ENCODE measurements at places on chromosomes 12 and 14.

- no peak for DNase-seq
Measured at GRCh38 chr12:24360461-24360860, 411.0 kb upstream of the SOX5 start.

DNA sequence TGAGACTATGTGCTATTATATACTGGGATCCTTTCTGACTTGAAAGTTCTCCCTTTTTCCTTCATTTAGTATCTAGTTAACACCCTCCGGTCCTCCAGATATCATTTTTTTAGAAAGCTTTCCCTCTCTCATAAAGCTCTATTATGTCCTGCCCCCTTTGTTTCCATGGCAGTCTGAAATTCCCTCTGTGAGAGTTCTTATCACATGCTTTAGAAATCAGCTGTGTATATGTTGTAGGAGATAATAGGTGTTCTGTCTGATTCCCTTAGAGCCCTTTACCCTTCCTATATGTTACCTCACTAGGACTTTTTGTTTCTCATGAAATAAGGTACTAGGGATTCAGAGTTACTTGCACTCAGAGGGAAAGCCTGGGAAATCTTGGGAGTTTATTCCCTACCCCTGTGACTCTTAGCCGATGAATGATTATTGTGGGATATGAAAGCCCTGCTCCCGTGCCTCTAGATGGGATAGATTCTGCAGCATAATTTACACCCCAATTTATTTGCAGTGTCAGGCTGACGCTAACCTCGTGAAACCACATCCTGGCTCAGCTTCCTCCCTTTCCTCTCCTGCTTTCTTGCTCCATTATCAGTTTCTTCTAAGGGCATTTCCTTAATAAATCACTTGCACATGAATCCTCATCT is 448.4 kb downstream of the MDGA2 start:
- no peak for DNase-seq

DNA sequence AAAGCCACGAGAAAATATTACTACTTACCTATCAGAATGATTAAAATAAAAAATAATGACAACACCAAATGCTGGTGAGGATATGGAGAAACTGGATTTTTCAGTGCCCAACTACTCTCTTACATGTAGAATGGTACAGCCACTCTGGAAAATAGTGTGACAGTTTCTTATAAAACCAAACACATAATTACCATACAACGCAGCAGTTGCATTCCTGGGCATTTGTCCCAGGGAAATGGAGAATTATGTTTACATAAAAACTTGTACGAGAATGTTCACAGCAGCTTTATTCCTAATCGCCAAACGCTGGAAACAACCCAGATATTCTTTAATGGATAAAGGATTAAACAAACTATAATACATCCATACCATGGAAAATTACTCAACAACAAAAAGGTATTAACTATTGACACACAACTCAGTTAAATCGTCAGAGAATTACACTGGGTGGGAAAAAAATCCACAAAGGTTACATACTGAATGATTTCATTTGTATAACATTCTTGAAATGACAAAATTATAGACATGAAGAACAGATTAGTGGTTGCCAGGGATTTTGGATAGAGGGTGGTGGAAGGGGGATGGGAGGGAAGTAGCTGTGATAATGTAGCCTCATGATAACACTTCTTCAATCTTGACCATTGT is 35.4 kb downstream of the TAOK3 start:
- peak; percentile 76 for DNase-seq

DNA sequence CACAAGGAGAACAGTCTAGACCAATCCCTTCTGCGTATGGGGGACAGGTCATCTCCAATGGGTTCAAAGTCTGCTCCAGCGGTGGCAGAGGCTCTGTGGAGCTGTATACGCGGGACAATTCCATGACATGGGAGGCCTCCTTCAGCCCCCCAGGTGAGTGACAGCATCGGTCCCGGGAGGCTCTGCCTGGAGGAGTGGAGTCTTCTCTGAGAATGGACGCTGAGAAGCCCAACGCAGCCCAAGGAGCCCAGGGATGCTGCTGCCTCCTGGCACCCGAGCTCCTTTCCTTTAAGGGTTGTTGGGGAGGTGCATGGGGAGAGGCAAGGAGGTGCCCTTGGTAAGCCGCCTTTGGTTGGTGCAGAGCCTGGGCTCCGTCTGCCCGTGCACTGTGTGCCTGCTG is 28.2 kb downstream of the ADGRD1 start:
- no peak for DNase-seq

GRCh38 chr14:102277874-102278630 is 26.9 kb downstream of the MOK start:
- DNase-seq = no peak

- DNase-seq = peak; percentile 86
Measured at GRCh38 chr14:59428581-59429012, 36.6 kb downstream of the GPR135 start.

DNA sequence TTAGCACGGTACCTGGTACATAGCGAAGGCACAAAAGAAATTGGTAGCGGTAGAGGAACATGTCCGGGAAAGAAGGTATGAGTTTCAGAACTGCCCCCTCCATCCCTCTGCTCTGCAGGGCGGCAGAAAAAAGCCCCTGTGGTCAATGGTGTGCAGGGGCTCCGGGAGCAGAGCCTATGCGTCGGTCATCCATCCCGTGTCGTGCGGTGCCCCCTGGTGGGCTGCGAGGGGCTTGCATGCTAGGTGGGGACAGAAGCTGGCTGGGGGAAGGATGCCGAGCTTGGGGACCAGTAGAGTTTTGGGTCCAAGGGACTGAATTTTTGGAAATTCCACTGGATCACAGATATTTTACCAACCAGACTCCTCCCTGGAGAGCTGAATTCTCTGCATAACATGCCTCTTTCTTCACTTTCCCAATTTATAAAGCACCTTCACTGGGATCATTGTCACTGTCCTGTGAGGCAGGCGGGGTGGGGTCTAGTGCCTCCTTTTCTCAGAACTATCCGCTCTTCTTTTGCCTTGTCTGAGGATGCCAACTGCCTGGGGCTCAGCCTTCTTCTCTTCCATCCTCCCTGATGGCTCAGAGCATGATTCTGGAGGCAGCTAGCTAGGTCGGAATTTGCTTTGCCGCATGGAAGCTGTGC is 148.7 kb downstream of the SMOC1 start:
- peak; percentile 22 for DNase-seq

DNA sequence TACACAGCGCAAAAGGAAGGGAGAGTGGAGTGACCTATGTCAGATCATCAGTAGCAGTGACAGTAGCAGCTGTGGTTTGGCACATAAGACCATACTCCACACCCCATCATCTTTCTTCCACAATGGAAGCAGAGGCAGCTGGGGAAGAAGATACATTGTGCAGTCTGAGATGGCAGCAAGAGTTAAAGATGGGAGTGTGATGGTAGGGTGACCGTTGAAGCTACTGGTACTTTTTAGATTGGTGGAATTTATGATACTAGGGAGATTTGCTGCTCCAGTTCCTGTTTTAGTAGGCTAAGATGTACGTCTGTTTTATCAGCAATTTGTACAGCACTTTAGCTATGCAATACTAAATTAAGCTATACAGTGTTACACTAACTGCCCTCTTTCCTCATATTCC is 291.0 kb downstream of the FUT8 start:
- DNase-seq = no peak

GRCh38 chr12:106112145-106112821 is 26.5 kb downstream of the NUAK1 start:
- no peak for DNase-seq
